AG09319 (cell line): ENCODE measurements at places on chromosomes 4 and X.

- no peak for DNase-seq
Observed at GRCh38 chr4:154120690-154121345, 331.9 kb upstream of the SFRP2 start.

DNA sequence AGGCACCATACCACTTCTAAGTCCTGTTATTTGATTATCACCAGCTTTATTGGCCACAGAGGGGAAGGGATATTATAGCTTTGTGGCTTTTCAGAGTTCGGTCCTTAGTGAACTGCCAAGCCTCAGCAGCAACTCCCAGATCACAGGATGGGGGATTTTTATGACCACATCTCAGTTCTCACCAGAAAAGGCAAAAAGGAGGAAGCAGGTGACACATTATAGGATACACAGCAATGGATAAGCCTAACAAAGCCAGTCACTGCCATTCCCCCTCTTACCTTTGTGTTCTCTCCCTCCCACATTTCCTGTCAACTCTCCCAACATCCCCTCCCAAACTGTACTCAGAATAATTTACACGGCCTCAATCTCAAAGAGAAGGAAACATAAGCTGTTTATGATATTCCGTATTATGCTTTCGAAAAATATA lies 142.8 kb downstream of the MGST2 start:
- DNase-seq = no peak

GRCh38 chr4:19164334-19164733 lies 1087.4 kb upstream of the SLIT2 start:
- no peak for DNase-seq

DNA sequence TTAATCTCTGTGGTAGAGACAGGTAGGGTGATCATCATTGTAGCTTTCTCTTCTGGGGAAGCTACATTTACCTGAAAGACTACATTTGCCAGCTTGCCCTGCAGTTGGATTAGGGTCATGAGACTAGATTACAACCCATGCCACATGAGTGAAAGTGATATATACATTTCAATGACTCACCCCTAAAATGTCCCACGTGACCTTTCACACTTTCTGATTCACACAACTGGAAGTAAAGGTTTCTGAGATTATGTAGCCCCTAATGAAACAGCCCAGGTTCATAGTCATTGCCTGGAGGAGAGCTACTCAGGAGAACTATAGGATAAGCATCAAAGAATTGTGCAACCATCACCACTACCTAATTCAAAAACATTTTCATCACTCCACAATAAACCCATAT lies 17.8 kb downstream of the PDCL2 start:
- no peak for DNase-seq

DNA sequence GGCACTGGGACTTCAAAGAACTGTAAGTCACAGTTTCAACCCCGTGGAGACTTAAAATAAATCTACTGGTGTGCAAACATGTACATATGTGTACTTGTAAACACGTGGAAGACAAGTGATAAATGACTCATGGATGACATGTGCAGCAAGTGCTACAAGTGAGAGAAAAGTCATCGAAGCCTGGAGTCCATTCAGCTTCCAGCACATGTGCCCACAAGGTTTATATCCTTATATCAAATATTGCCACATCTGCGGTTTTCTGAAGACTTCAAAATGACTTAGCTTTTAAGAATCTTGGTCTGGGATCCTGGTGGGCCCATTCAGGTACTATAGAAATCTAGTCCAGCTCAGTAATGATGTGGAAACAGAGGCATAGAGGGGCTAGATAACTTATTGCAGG lies 33.0 kb upstream of the TTC29 start:
- no peak for DNase-seq

- no peak for DNase-seq
Observed at GRCh38 chrX:121260596-121261240, 213.3 kb downstream of the GLUD2 start.

DNA sequence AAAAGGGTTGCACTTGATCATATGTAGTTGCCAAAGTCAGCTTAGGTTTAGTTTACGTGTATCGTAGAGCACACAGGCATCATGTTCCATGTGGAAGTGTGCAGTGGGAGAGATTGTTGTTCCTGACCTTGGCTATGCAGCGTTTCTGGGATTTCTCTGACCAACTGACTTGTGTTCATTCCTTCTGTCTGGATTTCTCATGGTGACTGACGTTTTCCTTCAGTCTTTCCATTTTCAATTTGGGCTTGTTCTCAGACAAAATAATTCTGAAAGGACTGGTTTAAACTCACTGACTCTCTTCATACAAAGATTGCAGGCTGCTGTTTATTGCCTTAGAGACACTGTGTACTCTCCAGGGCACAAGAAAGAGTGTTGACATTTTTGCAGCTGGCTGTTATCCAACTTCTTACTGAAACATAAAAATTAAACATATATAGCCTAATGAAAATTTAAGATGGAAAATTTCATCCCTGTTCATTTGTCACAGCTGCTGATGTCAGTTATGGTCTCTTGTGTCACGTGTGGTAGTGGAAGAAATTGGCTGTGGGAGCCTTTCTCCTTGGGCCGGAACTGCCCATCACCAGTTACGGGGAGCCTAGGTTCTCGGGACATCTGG lies 95.4 kb downstream of the TNIP2 start:
- DNase-seq = no peak

DNA sequence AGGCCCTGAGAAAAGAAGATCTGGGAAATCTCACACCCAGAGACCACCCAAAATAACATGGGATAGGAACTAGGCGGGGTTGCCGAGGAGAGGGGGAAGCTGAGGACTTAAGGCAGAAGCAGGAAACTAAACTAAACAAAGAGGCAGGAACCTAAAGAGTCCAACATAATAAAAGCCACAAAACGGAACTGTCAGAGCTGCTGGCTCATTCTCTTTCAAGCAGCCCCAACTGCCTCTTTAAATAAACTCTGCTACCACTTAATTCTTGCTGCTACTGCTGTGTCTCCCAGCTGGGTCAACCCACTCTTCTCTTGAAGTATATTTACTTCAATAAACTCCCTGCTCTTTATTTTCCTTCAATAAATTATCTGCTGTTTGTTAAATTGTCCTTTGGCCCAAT lies 44.5 kb downstream of the MAGEB16 start:
- no peak for DNase-seq

DNA sequence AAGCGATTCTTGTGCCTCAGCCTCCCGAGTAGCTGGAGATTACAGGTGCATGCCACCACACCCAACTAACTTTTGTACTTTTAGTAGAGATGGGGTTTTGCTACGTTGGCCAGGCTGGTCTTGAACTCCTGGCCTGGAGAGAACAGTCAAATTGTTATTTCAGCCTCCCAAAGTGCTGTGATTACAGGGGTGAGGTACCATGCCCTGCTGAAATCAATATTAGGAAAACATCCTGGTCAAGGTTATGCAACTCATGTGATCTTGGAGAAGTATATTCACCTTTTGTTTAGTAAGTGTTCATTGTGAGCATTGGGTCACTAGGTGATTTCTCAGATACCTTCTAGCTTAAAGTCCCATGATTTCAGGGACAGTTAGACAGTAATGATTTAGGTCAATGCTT lies 167.8 kb downstream of the AASDH start:
- DNase-seq = no peak

DNA sequence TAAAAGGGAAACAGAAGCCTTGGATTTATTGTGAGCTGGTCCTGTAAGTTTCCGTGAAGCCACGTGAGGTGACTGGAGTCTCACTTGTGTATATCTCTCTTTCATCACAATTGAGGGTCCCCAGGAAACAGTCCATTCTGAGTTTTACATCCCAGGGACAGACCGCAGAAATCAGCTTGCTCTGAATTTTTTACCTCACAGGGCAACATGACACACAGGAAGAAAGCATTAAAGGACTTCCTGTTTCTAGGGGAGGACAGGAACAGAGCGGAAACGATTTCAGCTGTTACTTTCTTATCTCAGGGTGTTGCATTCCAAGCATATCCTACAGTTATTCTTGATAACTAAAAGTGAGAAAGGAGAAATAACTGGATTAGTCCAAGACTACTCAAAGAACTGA lies 553.5 kb downstream of the TRAM1L1 start:
- no peak for DNase-seq

GRCh38 chr4:177728361-177729152 lies 286.3 kb upstream of the AGA start:
- DNase-seq = no peak

GRCh38 chr4:88101165-88101564 lies 57.3 kb downstream of the ABCG2 start:
- DNase-seq = no peak

- no peak for DNase-seq
Observed at GRCh38 chr4:168384437-168385141, 66.0 kb upstream of the DDX60 start.

DNA sequence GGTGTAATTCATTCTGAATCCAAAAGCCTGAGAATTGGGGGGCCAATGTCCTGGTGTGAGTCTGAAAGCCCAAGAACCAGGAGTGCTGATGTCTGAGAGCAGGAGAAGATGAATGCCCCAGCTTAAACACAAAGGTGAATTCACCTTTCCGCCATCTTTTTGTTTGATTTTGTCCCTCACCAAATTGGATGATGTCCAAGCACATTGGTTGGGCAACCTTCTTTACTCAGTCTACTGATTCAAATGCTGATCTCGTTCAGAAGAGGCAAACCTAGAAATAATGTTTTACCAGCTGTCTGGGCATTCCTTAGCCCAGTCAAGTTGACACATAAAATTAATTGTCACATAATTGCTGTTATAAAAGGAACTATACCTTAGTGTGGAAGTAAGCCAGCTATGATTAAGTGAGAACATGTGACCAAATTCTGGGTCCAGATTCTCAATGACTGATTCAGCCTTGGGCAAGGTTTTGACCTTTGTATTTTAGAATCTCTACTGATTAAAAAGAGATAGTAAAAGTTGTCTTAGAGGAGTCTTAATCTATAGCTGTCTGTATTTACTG lies 34.5 kb upstream of the SLC4A4 start:
- DNase-seq = no peak

DNA sequence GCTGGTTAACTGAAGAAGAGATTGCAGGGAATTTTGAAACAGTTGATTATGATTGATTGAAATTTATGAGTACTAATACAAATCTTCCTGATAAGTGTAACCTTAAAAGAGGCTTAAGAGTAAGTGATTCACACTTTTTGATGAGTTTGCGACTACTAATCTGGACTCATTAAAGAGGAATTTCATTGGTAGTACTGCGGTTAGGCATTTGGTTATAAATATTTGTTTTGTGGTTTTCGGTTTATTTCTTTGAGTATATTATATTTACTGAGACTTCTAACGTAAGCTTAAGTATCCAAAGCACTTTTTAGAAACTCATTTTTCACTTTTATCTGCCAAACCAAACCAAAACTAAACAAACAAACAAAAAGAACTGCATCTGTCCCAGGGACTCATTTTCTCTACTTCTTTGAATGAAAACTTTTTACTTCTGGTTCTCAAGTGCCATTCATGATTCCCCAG lies 20.7 kb downstream of the SLIT2 start:
- no peak for DNase-seq

DNA sequence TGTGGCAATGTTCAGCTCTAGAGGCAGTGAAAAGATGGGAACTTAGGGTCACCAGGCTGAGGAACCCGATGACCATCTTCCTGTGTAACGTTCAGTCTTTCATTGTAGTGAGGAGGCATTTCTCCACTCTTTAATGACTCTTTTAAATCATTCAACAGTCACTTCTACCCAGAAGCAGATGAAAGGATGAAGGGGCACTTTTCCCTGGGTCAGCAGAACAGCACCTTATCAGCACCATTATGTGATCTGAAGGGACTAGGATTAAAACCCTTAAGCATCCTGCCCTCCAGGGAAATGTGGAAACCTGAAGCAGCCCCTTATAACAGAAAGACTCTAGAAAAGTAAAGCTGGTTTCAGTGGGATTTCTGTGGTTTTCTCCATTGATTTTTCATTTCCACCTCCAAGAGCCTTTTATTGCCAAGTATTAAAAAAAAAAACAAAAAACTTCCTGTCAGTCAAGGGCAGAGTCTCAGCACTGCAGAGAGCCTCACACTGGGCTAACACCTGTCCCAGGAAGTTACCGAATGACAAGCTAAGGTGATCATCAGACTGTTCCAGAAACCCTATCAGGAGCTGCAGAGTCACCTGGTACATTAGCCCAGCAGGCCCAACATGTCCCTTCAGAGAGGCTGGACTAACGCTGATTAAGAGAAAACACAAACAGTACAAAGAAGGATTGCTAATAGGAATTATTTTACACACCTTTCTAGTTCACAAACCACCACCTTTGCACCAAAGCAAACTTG lies 185.9 kb downstream of the SHROOM3 start:
- no peak for DNase-seq

DNA sequence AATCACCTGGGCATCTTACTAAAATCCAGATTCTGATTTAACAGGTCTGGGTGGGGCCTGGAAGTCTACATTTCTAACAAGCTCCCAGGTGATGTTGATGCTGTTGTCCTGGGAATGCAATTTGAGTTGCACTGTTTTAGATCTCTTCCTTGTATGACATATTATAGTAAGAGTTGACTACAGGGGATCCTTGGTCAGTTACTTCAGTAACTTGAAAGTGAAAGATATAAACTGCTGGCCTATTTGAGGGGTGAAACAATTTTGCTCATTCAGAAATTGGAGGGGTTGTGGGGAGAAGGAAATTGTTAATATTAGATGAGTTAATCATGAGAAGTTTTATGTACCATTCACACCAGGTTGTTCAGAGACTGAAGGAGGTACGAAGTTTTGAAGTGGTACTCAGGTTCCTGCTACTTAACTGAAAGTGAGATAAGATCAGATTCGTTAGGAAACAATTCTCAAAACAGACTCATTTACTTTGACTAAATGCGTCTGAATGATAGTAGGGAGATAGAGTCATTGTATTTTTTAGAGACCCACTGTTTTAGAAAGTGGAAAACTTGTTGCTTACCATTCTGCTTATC lies 12.5 kb downstream of the SH2D1A start:
- no peak for DNase-seq

GRCh38 chrX:131862321-131862720 lies 160.8 kb upstream of the STK26 start:
- DNase-seq = no peak

- no peak for DNase-seq
Observed at GRCh38 chrX:133305348-133305747, 87.2 kb upstream of the TFDP3 start.

DNA sequence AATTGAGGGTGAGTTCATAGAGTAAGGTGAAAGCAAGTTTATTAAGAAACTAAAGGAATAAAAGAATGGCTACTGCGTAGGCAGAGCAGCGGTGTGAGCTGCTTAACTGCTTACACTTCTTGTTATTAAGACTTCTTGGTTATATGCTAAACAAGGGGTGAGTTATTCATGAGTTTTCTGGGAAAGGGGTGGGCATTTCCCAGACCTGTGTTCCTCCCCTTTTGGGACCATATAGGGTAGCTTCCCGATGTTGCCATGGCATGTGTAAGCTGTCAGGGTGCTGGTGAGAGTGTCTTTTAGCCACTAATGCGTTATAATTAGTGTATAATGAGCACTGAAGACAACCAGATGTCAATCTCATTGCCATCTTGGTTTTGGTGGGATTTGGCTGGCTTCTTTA lies 126.5 kb downstream of the ARSF start:
- no peak for DNase-seq

- no peak for DNase-seq
Observed at GRCh38 chr4:79979785-79980437, 93.1 kb downstream of the ANTXR2 start.
